Progenitor cell of endocrine pancreas (in vitro differentiated cells): ENCODE measurements at places on chromosomes 11 and 22.

GRCh38 chr11:120248551-120249278, 8.8 kb downstream of the POU2F3 start:
- H3K27me3 ChIP-seq: peaks cover 74% of the 10 kb centered on the region
- H3K27ac ChIP-seq: no peak overlapping the region
- H3K36me3 ChIP-seq: no peaks in the 10 kb centered on the region
- H3K4me3 ChIP-seq: no peak overlapping the region
- H3K4me1 ChIP-seq: no peaks in the 10 kb centered on the region
- DNase-seq: no peak

- H3K27ac ChIP-seq: no peak overlapping the region
- DNase-seq: no peak
- peaks cover 12% of the 10 kb centered on the region for H3K4me1 ChIP-seq
- no peaks in the 10 kb centered on the region for H3K36me3 ChIP-seq
- no peak overlapping the region for H3K4me3 ChIP-seq
Observed at GRCh38 chr22:37599153-37599552, 9.5 kb upstream of the GGA1 start.

DNA sequence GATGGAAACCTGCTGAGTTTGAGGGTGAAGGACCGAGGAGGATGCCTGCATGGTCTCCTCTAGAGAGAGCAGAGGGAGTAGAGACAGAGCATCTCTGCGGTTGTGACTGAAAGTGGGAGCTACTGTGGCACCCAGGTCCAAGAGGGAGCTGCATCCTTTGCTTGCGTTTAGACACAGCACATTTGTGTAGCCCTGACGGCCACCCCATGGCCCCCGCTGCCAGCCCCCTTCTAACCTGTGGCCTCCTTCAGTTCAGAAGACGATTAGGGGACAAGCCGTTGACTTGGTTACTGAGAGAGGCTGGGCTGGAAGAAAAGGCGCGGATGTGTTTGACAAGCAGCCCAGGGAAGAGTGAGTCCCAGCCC, 690.9 kb downstream of the BRD1 start:
- H3K4me3 ChIP-seq: no peak overlapping the region
- H3K27me3 ChIP-seq: peaks cover 19% of the 10 kb centered on the region
- H3K36me3 ChIP-seq: no peaks in the 10 kb centered on the region
- H3K27ac ChIP-seq: no peak overlapping the region
- DNase-seq: no peak
- no peaks in the 10 kb centered on the region for H3K4me1 ChIP-seq

GRCh38 chr11:58530236-58530635, 22.3 kb upstream of the OR5B21 start:
- H3K27me3 ChIP-seq: no peaks in the 10 kb centered on the region
- peaks cover 24% of the 10 kb centered on the region for H3K36me3 ChIP-seq
- H3K4me1 ChIP-seq: no peaks in the 10 kb centered on the region
- H3K27ac ChIP-seq: no peak overlapping the region
- no peak overlapping the region for H3K4me3 ChIP-seq
- DNase-seq: no peak
